ENCODE measurements at places on chromosomes 5 and 9.

DNA sequence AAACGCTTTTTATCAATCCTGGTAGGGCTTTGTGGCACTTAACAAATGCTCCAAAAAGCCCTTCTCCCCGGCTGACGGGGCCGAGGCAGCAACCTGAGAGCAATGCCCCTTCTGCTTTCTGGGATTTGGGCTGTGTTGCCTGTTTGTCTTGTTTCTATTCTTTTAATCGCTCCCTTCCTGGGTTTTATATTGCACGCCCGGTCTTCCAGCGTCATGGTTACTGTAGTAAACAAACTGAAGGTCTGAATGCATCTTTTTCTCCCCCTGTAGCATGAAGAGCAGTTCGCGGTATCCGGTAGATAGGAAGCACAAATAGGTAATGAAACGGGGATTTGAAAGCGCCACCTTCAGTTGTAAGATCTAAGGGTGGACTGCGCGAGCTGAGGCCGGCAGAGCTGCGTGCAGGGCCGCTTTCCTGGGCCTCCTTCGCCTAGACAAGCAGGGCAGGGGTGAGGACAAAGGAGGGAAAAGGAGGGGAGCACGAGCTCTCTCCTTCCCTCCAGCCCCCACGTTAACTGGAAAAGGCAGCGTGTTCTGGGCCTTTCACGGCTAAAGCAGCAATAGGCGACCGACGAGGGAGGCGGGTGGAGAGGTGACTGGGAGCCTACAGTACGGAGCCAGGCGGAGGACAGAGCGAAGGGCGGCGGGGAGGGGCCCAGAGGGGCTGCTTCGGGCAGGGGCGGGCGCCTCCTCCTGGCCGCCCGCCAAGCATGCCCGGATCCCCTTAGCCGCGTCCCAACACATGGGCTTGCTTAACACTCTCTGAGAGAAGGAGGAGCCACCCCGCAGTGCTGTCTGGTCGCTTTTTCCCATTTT is 49.3 kb upstream of the ZNF366 start:
- peak; percentile 85 for DNase-seq

DNA sequence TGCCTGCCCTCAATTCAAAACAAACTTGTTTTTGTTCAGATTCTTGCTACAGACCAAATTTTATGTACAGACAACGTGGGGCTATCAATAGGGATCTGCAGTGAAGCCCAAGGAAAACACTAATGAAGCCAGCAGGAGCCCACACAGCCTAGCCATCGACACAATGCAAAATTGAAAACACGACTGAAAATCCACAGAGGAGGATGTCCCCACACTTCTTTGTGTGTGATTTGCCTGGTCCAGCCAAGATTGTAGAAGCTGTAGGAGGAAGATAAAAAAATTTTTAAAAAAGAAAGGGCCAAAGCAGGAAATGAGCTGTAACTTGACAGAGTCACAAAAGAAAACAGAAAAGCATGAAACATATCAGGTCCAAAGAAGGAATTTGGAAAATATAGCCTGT is 34.8 kb downstream of the HTR4 start:
- no peak for DNase-seq

DNA sequence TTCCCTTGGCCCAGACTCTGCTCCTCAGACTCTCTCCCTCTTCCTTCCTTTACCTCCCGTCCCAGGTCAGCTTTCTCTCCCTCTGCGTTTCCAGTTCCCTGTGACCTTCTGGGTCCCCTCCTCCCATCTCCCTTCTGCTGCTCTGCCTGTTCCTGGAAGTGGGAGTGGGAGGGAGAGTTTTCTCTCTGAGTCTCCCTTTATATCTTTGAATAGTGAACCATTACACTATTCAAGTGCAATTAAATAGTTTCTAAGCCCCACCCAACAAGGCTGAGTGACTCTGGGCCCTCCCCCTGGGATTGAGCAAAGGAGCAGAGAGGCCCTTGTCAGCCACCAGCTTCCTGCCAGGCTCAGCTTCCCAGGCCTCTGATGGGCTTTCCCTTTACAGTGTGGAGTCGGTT is 34.8 kb downstream of the THBS4 start:
- DNase-seq: peak; percentile 37

DNA sequence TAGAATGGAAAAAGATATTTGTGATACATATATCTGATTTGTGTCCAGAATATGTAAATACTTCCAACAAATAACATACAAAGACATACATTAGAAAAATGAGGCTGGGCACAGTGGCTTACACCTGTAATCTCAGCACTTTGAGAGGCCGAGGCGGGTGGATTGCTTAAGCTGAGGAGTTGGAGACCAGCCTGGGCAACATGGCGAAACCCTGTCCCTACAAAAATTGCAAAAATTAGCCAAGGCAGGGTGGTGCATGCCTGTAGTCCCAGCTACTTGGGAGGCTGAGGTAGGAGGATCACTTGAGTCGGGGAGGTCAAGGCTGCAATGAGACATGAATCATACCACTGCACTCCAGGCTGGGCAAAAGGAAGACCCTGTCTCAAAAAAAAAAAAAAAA is 46.1 kb upstream of the CDC42SE2 start:
- no peak for DNase-seq

DNA sequence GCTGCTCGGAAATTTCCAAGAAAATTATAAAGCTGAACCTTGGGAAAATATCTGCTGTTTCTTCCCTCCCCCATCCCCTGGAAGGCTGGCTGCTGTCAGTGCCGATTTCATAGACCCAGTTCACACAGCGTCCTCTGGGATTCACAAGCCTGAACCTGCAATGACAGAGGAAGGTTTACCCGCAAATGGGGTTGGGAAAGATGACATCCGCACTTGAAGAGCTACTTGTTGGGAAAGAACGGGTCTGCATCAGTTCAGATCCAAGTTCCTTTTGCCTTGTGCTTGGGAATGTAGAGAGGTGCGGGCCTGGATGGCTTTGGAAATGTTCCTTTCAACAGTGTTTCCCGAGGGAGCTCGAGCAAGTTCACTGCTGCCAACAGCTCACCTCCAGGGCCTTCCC is 13.9 kb downstream of the PCDH12 start:
- DNase-seq: no peak

DNA sequence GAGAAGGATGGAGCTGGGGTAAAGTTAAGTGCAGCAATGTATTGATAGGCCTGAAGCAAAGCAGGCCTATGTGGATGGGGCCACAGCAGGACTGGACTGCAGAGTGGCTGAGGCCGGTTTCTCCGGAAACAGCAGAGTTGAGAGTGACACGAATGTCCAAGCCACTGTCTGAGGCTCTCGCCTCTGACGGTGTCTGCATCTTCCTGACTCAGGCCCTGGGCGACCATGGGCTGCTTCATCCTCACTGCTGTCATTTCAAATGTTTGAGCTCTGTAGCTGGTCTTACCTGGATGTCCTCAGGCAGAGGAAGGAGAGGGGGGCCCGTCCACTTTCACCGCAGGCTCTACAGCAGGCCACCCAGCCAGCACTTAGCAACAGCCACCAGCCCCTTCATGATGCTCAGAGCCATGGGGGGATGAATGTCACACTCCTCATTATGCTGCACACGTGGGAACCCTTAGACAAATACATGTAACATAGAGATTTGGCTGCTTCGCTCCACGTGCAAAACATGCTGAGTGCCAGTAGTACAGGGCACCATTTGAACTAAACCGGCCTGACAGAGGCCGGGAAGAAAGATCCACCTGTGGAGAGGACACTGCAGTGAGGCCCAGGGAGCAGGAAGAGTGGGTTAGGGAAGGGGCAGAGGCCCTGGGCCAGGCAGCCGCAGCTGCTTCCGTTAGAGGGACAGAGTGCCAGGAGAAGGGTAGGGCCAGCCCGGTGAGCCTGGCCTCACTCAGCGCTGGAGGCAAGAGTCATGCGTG is 31.7 kb upstream of the NXNL2 start:
- DNase-seq: no peak

DNA sequence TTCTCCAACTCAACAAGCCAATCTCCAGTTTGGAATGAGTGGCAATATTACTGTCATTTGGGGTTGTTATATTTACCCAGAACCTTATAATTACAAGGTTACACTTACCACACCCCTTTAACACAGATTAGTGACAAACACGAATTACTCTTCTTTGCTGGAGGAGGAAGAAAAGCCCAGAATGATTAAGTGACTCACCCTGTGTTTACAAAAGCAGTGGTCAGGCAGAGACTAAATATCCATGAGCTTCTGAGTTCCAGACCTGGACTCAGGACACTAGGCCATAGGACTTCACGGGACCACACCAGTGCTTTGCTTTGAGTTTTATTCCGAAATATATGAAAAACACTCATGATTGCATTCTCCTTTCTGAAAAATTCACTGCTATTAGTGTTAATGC is 370.8 kb downstream of the TLE1 start:
- DNase-seq: no peak

DNA sequence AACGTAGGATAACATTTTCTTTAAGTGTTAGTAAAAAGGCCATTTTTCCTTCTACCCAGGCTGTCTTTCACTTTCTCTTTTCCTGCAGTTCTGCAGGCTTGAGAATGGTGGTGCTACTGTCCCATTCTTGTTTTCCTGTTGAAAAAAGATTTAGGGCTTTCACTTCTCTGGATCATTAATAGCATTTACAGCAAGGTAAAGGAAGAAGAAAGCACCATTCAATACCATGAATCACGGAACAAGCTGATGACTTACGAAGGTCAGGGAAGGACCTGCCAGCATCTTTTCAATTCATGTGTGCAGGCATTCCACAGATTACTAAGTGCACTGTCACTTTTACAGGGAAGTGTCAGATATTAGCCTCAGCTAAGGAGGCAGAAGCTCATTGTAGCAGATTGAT is 292.8 kb downstream of the YTHDC2 start:
- DNase-seq: no peak

DNA sequence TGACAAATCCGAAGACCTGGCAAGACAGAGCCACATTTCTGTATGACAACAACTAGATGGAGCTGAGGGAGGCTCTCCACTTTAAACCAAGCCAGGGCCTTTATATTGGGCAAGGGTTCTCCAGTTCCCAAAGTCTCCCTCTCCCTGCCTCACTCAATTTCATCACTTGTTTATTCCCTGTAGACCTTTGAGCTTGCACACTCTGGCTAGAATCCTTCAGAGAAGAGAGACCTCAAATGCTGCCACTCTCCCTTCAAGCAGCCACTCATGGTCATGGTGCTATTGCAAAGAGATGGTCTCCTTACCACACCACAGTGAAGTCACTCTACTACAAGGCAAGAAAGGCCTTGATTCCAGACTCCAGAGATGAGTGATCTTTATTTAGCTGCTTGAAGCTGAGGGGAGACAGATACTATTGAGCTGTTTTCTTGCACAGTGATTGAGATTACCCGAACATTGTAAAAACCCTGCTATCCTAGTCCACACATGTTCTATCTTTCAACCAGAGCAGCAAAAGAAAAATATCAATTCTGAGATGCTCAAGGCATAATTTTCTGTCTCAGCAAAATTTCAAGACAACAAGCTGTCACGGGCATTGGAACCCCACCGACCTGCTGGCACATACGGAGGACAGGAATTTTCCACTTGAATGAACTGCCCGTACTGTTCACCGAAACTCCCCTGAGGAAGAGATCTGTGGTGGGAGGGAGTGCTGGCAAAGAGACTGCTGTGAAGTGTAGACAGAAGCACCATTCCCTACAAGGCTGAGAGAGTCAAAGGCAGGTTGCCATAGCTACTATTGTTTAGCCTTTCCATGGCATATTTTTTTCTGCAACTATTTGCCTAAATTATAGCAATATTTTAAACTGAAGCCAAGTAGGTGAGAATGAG is 81.1 kb downstream of the CDO1 start:
- no peak for DNase-seq

DNA sequence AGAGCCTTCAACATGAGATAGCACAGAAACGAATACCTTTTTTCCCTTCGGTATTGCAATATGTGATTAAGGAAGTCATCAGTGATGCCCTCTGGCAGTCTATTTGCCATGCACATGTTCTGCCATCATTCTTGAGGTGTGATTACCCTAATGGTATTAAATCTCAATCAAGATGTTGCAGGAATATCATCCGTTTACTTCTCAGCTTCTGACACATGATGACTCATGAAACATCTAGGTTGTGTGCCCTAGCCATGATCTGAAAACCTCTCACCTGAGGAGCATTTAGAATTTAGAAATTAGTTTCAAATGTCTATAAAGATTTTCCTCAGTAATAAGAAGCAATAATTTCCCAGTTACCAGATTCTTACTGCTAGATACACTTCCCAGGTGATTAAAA is 209.1 kb downstream of the ADGRV1 start:
- no peak for DNase-seq

- DNase-seq: no peak
Observed at GRCh38 chr5:116970318-116970717, 395.7 kb upstream of the SEMA6A start.

- DNase-seq: no peak
Observed at GRCh38 chr5:108830705-108831276, 83.1 kb downstream of the FER start.

DNA sequence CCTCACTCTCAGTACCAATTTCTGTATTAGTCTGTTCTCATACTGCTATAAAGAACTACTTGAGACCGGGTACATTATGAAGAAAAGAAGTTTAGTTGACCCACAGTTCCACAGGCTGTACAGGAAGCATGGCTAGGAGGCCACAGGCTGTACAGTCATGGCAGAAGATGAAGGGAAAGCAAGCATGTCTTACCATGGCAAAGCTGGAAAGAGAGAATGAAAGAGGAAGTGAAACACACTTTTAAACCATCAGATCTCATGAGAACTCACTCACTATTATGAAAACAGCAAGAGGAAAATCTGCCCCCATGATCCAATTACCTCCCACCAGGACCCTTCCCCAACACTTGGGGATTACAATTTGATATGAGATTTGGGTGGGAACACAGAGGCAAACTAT is 698.8 kb downstream of the CDH9 start:
- no peak for DNase-seq

DNA sequence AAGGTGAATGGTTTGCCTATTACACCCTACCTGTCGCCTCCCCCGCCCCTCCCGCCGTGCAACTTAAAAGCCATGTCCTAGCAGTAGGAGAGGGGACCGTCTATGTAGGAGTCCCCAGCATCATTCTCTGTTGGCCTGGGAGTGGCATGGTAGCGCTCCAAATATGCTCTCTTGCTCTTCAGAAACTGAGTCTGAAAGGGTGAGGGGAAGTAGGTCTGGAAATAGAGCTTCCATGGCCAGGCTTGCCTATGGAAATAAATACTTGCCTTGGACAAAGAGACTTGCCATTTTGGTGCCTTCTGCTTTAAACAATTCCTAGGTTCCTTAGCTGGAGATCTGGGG is 1.4 kb downstream of the RGS7BP start:
- DNase-seq: no peak

GRCh38 chr5:158807-159447 is 32.4 kb upstream of the LRRC14B start:
- DNase-seq: no peak

- no peak for DNase-seq
Observed at GRCh38 chr5:148805326-148806290, 20.8 kb upstream of the ADRB2 start.

DNA sequence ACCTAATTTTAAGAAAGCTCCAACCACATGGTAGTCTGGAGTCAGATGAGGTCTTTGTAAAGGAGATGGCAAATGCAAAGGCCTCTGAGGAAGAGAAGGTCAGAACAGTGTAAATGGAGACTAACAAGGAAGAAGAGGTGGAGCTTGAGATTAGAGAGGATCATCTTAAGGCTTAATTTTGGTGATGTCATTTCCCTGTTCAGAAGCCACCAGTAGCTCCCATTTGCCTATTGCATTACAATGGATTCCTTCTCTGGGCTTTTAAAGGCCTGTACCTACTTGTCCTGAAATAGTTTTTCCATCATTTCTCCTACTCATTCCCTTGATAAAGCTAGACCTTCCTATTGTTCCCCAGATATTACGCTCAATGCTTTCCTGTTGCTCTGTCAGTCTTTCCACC is 16.1 kb downstream of the PCSK5 start:
- DNase-seq: no peak
